ENCODE measurements at places on chromosomes 11 and 22.

DNA sequence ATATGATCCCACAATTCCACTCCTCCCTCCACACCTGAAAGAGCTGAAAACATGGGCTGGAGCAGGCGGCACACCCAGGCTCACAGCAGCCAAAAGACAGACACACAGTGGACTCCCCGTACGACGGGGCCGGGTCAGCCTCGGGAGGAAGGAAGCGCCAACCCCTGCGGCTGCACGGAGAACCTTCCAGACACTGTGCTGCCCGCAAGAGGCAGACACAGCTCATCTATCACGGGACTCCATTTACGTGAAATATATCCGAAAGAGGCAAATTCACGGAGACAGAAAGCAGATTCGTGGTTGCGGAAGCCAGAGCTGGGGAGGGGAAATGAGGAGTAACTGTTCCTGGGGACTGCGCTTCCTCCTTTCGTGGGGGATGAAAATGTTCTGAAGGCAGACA is 165.0 kb downstream of the BRD1 start:
- H3K4me3 ChIP-seq = no peak overlapping the region
- no peak overlapping the region for H3K27ac ChIP-seq
- H3K4me1 ChIP-seq = no peaks in the 10 kb centered on the region
- no peaks in the 10 kb centered on the region for H3K36me3 ChIP-seq
- no peaks in the 10 kb centered on the region for H3K27me3 ChIP-seq
- no peak for DNase-seq

DNA sequence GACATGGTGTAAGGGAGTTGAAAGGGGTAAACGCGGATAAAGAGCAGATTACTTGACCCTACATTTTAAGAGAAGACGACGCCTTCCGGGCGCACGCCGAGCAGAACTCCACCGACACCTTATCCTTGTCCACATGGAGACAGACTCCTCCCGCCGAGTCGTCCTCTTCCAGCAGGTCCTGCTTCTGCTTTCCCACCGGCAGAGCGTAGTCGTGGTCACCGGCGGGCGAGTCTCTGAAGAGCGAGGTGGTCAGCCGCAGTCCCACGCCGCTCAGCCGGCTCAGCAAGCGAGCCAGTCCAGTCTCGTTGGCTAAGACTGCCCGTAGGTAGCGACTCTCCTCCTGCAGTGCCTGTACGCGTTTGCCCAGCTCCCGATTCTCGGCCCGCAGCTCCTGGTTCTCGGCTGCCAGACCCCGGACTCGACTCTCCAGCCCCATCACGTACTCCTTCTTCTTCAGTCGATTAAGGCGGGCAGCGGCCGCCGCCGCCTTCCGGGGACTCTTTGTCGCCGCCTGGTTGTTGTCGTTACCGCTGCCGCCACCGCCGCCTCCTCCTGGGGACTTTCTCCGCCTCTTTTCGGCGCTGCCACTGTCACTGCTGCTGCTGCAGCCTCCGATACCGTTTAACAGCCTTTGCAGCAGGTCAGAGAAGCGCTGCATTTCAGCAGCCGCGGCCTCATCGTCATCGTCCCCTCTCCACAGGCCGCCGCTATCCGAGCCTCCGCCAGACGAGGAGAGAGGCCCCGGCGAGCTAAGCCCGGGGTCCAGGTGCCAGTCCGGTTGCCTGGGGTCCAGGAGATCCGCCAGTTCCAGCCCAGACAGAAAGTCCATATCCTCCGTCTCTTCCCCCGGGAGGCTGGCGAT is 945 bp downstream of the CREBZF start:
- H3K27ac ChIP-seq = peak overlapping the region; percentile 96
- peak overlapping the region; percentile 96 for H3K4me3 ChIP-seq
- H3K27me3 ChIP-seq = no peaks in the 10 kb centered on the region
- DNase-seq = peak; percentile 81
- H3K4me1 ChIP-seq = no peaks in the 10 kb centered on the region

GRCh38 chr11:2913019-2913431 is 16.2 kb downstream of the PHLDA2 start:
- H3K4me1 ChIP-seq = peaks cover 49% of the 10 kb centered on the region
- H3K27me3 ChIP-seq = no peaks in the 10 kb centered on the region
- DNase-seq = peak; percentile 71
- peak overlapping the region; percentile 79 for H3K27ac ChIP-seq
- H3K36me3 ChIP-seq = peaks cover 30% of the 10 kb centered on the region

DNA sequence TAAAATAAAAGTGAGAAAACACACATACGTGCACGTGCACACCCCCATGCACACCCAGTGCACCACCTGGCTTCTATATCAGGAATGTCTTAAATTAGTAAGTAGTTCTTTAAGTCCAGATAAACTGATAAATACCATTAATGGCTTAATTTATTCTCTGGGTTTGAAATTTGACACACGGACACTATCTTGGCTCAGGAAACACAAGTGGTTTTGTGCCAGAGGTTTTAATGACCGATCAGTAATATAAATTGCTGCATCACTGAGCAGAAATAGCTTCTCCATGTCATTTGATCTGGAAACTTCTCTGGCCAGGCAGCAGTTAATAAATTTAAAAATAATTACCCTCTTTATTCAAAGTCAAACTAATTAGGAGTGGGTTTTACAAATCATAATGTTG is 101.5 kb upstream of the NNMT start:
- no peaks in the 10 kb centered on the region for H3K36me3 ChIP-seq
- no peak overlapping the region for H3K4me3 ChIP-seq
- no peak for DNase-seq
- no peak overlapping the region for H3K27ac ChIP-seq
- peaks cover 3% of the 10 kb centered on the region for H3K4me1 ChIP-seq

- no peaks in the 10 kb centered on the region for H3K4me1 ChIP-seq
- H3K36me3 ChIP-seq = peaks cover 6% of the 10 kb centered on the region
- H3K27me3 ChIP-seq = no peaks in the 10 kb centered on the region
- H3K4me3 ChIP-seq = no peak overlapping the region
Measured at GRCh38 chr11:75014129-75014528, 25.4 kb downstream of the NEU3 start.

- H3K4me3 ChIP-seq = peak overlapping the region; percentile 91
- peaks cover 2% of the 10 kb centered on the region for H3K4me1 ChIP-seq
- H3K36me3 ChIP-seq = peaks cover 4% of the 10 kb centered on the region
- DNase-seq = peak; percentile 74
Measured at GRCh38 chr11:102451681-102452460, 694 bp downstream of the TMEM123 start.

DNA sequence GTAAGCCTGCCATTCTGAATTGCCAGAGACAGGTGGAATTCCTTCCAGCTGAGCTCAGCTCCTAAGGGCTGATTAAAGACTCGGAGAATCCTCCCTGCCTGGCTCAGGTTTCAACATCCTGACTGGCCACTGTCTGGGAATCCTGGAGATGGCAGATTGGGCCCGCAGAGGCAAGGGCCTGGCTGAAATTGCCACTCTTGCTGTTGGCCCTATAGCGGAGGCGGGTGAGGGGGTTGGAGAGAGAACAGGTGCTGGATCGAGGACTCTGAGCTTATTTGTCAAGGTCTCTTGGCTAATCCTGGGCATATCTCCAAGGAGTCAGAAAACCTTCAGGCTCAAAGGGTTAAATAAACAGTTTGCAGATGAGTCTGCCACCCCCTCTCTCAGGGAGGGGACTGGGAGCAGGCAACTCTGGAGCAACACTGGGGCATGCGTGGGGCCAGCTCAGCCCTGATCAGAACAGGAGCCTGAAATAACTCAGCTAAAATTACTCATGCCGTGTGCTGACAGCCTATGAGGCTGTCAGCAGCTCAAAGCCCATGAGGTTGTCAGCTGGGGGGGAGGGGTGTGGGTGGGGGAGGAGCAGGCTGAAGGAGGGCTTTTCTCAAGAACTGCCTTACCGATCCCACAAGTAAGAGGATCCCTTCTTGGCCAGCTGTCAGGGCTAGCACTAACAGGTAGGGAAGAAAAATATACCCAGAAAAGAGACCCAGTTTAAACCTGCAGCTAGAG is 14.7 kb upstream of the MFRP start:
- no peaks in the 10 kb centered on the region for H3K36me3 ChIP-seq
- peak overlapping the region; percentile 35 for H3K27ac ChIP-seq
- H3K4me3 ChIP-seq = no peak overlapping the region
- peaks cover 27% of the 10 kb centered on the region for H3K4me1 ChIP-seq
- DNase-seq = peak; percentile 87
- H3K27me3 ChIP-seq = peaks cover 29% of the 10 kb centered on the region

DNA sequence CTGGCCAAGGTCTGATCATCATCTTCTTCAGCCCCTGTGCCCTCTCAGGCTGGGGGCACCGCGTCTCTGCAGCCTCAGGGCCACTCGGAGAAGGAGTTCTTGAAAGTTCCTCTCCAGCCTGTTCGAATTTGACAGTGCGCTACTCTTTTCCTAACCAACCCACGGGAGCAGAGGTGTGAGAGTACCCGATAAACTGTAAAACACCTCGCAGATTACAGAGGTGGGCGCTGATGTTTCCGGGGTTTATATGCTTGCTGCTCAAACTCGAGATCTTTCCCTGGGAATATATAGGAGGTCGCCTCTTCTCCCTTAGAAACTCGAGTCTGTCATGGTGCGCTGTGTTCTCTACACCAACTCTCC is 515 bp downstream of the CTR9 start:
- no peak for DNase-seq
- H3K27ac ChIP-seq = no peak overlapping the region
- no peaks in the 10 kb centered on the region for H3K36me3 ChIP-seq

- no peaks in the 10 kb centered on the region for H3K36me3 ChIP-seq
- H3K27me3 ChIP-seq = no peaks in the 10 kb centered on the region
- no peak overlapping the region for H3K27ac ChIP-seq
- no peak for DNase-seq
Measured at GRCh38 chr22:36391638-36392037, 3.9 kb upstream of the MYH9 start.

DNA sequence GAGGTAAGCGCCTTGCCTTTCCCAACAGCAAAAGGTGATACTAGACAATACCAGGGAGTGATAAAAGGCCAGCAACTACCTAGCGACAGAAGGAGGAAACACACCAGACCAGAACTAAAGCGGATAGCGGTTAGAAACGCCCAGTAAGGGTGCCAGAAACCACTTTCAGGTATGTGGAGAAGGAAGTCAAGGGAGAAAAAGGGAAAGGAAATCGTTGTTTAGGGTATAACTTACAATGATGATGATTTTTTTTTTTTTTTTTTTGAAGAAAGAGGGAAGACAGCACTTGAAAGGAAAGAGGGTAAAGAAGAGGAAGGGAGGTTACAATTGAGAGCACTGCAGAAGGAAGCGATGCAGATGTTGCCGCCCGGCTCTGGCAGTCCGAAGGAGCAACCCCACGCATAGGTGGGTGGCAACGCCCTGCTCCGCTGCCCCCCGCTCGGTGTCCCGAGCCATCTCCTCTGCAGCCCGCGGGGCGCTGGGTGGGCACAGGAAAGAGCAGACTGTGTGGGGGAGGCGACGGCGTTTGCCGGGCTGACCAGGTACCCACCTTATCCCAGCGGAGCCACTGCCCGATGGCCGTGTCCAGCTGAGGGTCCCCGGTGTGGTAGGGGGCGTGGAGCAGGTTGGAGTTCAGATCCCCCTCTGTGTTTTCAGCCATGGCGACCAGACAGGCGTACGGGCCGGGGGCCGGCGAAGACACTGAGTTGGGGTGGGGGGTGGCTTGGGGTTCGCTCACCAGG is 561 bp downstream of the PGM2L1 start:
- DNase-seq = peak; percentile 40
- peaks cover 1% of the 10 kb centered on the region for H3K4me1 ChIP-seq
- no peaks in the 10 kb centered on the region for H3K27me3 ChIP-seq
- H3K36me3 ChIP-seq = no peaks in the 10 kb centered on the region

DNA sequence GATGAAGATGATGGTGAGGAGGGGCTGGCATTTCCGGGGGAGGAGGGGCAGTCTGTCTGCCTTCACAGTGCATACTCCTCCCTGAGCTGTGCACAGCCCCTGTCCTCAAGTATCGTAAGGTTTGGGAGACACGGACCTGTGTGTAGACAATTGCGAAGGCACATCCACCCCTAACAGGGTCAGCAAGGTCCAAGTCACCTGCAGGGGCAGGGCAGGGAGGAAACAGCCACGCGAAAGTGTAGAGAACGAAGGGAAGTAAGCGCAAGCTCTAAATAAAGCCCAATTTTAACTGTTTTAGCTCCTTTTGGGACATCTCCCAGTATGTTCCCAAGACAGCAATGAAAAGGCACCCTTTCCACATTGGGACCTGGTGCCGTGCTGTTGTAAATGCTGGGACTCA is 448.2 kb downstream of the TBC1D22A start:
- H3K27me3 ChIP-seq = no peaks in the 10 kb centered on the region
- H3K4me1 ChIP-seq = no peaks in the 10 kb centered on the region
- no peak for DNase-seq
- no peaks in the 10 kb centered on the region for H3K36me3 ChIP-seq

DNA sequence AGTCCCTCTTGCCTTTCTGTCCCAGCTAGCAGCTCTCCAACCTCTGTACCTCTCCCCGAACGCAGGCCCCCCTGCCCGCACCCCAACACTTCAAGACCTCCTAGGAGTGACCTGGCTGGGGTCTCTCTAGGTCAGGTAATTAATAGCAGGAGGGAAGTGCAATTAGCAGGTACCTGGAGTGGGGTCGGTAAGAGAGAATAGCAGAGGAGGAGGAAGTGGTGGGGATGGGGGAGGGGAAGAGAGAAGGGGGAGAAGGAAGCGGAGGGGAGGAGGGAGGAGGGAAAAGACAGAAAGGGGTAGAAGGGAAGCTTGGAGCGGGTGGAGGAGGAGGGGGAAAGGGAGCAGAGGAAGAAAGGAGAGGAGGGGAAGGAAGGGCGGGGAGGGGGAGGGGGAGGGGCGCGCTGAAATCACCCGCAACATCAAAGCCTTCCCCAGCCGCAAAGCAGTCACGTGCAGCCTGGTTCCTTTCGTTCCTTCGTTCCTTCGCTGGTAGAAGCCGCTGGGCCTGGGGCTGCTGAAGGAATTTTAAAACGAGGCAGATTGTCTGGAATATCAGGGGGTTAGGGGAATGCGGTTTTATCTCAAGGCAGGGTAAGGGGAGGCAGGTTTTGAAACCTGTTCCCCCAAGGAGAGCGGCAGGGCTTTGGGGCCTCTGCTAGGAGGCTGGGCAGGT is 29.3 kb upstream of the TCF20 start:
- no peak overlapping the region for H3K4me3 ChIP-seq
- no peak overlapping the region for H3K27ac ChIP-seq
- peaks cover 13% of the 10 kb centered on the region for H3K4me1 ChIP-seq
- no peaks in the 10 kb centered on the region for H3K36me3 ChIP-seq

- H3K27ac ChIP-seq = no peak overlapping the region
- H3K36me3 ChIP-seq = no peaks in the 10 kb centered on the region
- H3K4me3 ChIP-seq = no peak overlapping the region
- DNase-seq = no peak
Measured at GRCh38 chr11:6245536-6245935, 6.6 kb downstream of the CNGA4 start.

- DNase-seq = no peak
- peaks cover 6% of the 10 kb centered on the region for H3K4me1 ChIP-seq
- peaks cover 4% of the 10 kb centered on the region for H3K27me3 ChIP-seq
- no peak overlapping the region for H3K4me3 ChIP-seq
Measured at GRCh38 chr11:44964526-44965209, 14.0 kb upstream of the TP53I11 start.

GRCh38 chr11:67354075-67355022 is 1.0 kb upstream of the POLD4 start:
- H3K4me3 ChIP-seq = peak overlapping the region; percentile 89
- H3K36me3 ChIP-seq = peaks cover 6% of the 10 kb centered on the region
- H3K4me1 ChIP-seq = peaks cover 53% of the 10 kb centered on the region
- DNase-seq = peak; percentile 98
- peak overlapping the region; percentile 96 for H3K27ac ChIP-seq
- H3K27me3 ChIP-seq = no peaks in the 10 kb centered on the region

- DNase-seq = peak; percentile 94
- H3K27me3 ChIP-seq = no peaks in the 10 kb centered on the region
- H3K27ac ChIP-seq = peak overlapping the region; percentile 81
- H3K4me3 ChIP-seq = no peak overlapping the region
- peaks cover 7% of the 10 kb centered on the region for H3K4me1 ChIP-seq
Measured at GRCh38 chr11:83051760-83052671, 19.7 kb downstream of the RAB30 start.

GRCh38 chr22:45318168-45318557 is 8.4 kb downstream of the FAM118A start:
- DNase-seq = peak; percentile 97
- H3K27ac ChIP-seq = peak overlapping the region; percentile 75
- H3K36me3 ChIP-seq = peaks cover 4% of the 10 kb centered on the region
- no peaks in the 10 kb centered on the region for H3K27me3 ChIP-seq
- H3K4me1 ChIP-seq = peaks cover 11% of the 10 kb centered on the region
- no peak overlapping the region for H3K4me3 ChIP-seq

Measured in mesenchymal stem cell (in vitro differentiated cells and primary cell).